GM12878 (cell line): ENCODE measurements at places on chromosomes 5 and 9. TPM values are rescaled to one million over a fixed set of nuclear protein-coding genes. Genes with fewer than 3 reads are reported as not detected.

The ARL10 gene
- total RNA-seq, result 6.4 and 7.2 TPM in 2 replicates

DNA sequence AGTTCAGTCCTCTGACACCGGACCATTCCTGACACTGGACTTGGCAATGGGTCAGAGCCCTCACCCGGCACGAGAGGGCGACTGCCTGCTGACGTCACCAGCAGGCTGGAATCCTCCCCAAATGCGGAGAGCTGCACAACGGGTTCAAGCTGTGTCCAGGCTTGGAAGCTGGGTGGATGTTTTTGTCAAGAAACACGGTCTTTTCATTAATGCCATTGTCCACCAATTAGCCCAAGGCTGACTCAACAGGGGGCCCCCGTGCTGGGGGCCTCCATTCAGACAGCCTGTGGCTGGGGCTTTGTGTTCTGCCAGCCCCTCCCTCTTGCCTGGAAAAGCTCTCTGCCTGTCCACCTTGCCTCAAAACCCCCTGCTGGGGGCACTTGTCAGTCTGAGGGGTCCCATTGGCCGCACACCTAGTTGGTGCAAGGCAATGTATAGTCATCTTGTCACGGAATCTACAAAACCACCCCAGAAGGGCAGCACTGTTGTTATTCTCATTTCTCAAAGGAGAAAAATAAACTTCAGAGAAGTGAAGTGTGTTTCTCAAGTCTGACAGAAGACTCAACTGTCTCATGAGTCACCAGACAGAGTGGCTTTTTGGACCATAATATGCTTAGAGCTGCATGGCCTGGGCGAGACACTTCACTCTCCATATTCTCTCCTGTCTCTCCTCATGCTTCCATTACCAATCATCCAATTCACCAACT, 24.6 kb downstream of the NDUFA8 start:
- DNase-seq, result no peak

- DNase-seq, result no peak
Observed at GRCh38 chr9:36154331-36154952, 14.7 kb upstream of the CCIN start.

DNA sequence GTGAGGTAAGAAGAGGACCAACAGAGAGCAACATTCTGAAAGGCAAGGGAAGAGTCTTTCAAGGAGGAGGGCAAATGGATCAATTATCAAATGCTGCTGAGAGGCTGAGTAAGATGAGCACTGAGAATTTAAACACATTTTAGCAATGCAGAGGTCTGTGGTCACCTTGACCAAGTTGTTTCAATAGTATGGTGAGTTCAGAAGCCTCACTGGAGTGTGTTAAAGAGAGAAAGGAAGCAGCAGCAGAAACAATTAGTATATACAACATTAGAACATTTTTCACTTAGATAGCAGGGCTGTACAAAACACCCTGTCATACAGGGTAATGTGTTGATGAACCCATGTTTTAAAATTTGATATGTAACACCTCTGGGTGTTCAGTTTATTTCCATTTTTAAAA, 131.5 kb downstream of the NR6A1 start:
- DNase-seq, result no peak

The C5orf63 gene
- 10.2 and 12.8 TPM in 2 replicates for total RNA-seq

The QRFP gene
- not detected in 2 replicates for total RNA-seq

The SPINK6 gene
- total RNA-seq, result not detected in 2 replicates

The PCDHGB6 gene
- total RNA-seq, result 0.80 and 1.0 TPM in 2 replicates

The NCS1 gene
- total RNA-seq, result 0.05 and 0.08 TPM in 2 replicates

GRCh38 chr9:114324492-114324891, 1.6 kb downstream of the ORM1 start:
- no peak for DNase-seq

The ASS1 gene
- total RNA-seq, result 0.28 and 0.58 TPM in 2 replicates

GRCh38 chr9:16532681-16533450, 337.6 kb downstream of the BNC2 start:
- no peak for DNase-seq

DNA sequence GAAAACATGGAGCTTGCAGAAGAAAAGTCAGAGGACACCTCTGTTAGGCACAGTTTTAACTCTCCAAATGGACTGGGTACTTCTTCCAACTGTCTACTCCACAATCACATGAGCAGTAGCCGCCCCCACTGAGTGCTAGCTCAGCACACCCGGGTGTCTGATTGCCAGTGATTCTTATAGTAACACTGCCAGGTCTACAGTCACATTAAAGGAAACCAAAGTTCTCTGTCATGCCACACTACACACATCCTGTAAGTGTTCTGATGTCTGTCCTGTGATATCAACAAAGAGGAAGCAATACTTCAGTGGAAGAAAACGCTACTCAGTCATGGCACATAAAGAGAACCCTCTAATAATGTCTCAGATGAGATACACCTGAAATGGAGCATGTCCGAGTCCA, at the start of gene HAVCR2:
TSS of gene HAVCR2 (minus strand) at position 69 of the 400 bp plus-strand sequence. CDS start at position 8, 61 bp downstream.
- DNase-seq, result peak; percentile 83

- no peak for DNase-seq
Observed at GRCh38 chr5:80122579-80122978, 87.4 kb downstream of the THBS4 start.

DNA sequence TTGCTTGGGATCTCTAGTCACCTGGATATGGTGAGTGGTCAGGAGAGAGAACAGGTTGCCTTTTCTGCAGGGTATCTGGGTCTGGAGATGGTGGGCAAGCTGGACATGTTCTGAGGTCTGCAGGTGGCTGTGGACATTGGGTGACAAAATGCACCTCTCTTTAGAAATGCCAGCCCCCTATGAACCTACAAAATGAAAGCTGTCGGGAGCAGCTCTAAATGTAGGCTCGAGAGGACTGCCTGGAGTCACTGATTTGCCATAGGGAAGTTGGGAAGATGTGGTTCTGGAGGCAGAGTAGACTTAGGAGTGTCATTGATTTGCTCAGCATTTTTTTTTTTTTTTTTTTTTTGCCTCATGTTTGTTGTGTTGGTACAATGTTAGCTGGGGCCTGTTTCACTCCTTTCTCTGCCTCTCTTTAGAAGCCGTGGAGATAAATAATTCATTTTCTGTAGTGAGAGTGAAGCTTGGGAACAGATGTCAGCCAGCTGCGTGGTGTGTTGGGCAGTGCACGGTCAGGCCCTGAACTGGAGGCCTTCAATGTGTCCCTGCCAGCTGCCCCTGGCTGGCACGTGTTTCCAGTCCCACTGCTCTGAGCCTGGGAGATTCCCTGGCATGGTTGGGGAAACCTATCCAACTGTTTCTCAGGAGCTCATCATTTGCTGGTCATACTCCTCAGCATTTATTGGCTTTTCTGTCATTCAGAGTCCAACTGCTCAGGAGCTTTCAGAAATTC, 5.4 kb downstream of the RGS3 start:
- no peak for DNase-seq

DNA sequence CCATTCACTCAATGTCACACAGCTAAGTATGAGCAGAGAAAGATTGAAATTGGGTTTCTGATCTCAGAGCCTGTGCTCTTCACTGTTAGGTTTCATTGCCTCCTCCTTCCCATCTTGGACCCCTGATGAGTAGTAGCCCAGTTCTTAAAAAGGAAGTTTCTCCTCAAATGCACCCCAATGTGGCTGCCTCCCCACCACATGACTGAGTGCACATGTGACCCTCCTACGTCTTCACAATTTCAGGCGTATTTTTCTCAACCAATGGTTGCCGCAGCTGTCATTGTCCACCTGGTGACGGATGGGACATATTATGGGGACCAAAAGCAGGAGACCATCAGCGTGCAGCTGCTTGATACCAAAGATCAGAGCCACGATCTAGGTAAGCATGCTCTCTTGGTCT, 178.5 kb downstream of the PAPPA start:
- no peak for DNase-seq

GRCh38 chr9:134730011-134730760, 88.6 kb downstream of the COL5A1 start:
- no peak for DNase-seq

The HRH2 gene
- 0.05 TPM in 1 of 2 replicates, not detected in the other for total RNA-seq

DNA sequence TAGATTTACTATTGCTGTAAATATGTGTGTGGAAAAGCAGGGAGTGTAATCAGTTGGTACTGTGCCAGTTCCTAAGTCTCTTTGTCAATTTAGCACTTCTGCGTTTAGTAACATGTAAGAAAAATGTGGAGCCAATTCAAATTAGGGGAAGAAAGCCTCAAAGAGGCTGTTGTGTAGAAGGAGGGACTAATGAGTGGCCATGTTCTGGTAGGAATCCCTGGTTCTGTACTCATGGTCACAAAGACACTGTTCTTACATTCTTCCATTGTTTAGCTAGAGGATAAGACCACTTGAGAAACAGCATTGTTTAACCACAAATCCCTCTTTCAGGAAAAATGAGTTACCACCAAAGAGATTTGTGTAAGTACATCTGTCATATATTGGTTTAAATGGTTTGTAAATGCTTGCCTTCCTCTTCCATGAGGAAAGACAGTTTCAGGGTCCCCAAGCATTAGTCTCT, 14.9 kb downstream of the ARHGEF28 start:
- DNase-seq, result no peak

GRCh38 chr5:97149709-97150108, 7.3 kb upstream of the LIX1 start:
- DNase-seq, result no peak

The AMBP gene
- 1.9 and 2.3 TPM in 2 replicates for total RNA-seq

- DNase-seq, result no peak
Observed at GRCh38 chr9:89073397-89073796, 82.1 kb downstream of the S1PR3 start.

- no peak for DNase-seq
Observed at GRCh38 chr9:128250839-128251731, 24.7 kb downstream of the GOLGA2 start.

The PRDM9 gene
- total RNA-seq, result not detected in 2 replicates

- DNase-seq, result no peak
Observed at GRCh38 chr9:6877671-6878161, 119.9 kb downstream of the KDM4C start.

GRCh38 chr5:147101659-147102369, 133.0 kb upstream of the STK32A start:
- no peak for DNase-seq

DNA sequence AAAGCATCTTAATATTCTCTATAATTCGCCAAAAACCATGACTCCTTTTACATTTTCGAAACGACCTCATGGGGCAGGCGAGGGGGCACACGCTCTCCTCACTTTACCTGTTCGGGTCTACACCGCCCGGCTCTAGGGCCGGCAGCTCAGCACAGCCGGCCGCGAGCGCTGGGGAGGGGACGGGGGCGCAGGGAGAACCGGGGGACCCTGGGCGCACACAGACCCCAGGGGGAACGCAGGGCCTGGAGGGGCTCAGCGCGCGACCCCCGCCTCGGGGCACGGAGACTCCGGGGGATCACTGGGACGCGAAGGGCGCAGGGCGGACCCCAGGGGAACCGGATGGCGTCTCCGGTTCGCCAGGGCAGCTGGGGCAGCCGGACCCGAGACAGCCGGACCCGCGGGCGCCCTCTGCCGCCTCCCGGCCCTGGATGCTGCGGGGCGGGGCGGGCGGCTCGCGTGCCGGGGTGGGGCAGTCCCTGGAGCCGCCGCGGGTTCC, at the start of gene AHRR:
TSS of gene AHRR (plus strand) at position 485 of the 496 bp plus-strand sequence. CDS start 22,189 bp downstream, outside the sequence.
- no peak for DNase-seq
